ENCODE measurements at places on chromosomes 6 and 20.

DNA sequence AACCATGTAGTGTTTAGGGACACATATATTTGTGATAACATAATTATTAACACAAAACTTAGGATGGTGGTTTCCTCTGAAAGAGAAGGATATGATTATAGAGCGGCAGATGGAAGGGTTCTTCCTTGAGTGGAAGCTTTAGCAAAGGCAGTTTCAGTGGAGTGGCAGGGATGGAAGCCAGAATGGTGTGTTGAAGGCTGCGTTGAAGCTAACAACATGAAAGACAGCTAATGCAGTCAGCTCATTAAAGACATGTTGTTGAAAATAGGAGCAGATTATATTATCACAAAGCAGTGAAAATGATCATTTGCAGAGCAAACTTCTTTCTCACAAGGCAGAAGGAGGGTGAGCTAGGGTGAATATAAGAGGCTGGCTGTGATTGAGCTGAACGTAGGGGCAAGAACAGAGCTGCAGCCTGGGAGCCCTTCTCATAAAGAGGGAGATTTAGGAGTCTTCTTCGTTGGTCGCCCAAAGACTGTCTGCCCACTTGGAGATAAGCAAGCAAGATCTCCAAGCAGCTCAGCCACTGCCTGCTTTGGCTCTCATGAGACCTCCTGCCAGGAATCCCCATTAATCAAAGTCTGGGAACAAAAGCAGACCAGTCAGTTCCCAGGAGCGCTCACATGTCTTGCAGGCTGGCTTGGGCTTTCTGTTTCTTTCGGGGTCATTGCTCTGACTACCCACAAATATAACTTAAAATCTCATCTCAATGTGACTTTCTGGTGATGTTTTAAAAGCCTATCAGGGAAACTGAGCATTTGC, 2.6 kb upstream of the ANKRD6 start:
- DNase-seq: no peak

GRCh38 chr6:28458568-28458967, 15.3 kb upstream of the ZSCAN23 start:
- DNase-seq: no peak

GRCh38 chr6:24154121-24154520, 28.1 kb downstream of the NRSN1 start:
- peak; percentile 37 for DNase-seq

- no peak for DNase-seq
These were observed 14.3 kb downstream of the RIMS1 start for GRCh38 chr6:71900642-71901041.

GRCh38 chr6:13866301-13866700, 51.9 kb upstream of the MCUR1 start:
- no peak for DNase-seq

DNA sequence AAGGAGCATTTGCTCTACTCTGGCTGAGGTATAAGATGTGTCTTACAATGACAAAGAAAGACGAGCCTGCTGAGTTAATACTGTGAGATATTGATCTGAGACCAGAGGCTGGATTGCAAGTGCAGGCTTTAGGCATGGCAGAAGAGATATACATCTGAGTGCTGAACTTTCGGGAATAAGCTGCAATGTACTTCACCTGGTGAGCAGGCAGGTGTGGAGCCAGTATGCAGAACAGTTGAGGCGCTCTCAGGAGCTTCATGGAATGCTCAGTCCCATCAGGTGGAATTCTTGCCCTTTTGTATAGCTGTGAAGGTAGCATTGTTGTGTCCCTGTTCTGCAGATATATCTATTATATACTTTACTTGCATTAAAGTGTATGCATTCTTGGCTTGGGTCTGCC, 179.3 kb upstream of the RIMS1 start:
- no peak for DNase-seq

- no peak for DNase-seq
These were observed 74.4 kb upstream of the FBXL4 start for GRCh38 chr6:99022039-99022609.

- no peak for DNase-seq
These were observed 39.8 kb upstream of the CENPW start for GRCh38 chr6:126300126-126300525.

- DNase-seq: no peak
These were observed 76.9 kb downstream of the FIG4 start for GRCh38 chr6:109767961-109768360.

DNA sequence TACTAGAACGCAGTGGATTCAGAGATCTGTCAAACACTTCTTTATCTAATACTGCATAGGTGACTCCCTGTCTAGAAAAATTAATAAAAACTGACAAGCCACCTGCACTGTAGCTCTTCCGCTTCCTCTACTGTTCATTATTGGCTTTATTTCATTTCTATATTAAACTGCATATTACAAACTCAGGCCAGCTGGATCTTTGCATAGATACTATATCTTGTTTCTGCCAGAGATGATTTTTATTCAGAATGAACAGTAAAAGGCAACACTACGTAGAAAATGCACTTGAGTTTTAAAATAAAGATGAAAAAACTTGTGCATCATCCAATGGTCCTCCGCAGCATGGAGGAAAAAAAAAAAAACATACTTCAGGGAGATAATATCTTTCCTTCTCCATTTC, 508.3 kb downstream of the PRKN start:
- no peak for DNase-seq

- DNase-seq: no peak
These were observed 14.7 kb downstream of the FOXF2 start for GRCh38 chr6:1403851-1404712.

GRCh38 chr6:46901882-46902314, 19.8 kb downstream of the ADGRF5 start:
- no peak for DNase-seq

DNA sequence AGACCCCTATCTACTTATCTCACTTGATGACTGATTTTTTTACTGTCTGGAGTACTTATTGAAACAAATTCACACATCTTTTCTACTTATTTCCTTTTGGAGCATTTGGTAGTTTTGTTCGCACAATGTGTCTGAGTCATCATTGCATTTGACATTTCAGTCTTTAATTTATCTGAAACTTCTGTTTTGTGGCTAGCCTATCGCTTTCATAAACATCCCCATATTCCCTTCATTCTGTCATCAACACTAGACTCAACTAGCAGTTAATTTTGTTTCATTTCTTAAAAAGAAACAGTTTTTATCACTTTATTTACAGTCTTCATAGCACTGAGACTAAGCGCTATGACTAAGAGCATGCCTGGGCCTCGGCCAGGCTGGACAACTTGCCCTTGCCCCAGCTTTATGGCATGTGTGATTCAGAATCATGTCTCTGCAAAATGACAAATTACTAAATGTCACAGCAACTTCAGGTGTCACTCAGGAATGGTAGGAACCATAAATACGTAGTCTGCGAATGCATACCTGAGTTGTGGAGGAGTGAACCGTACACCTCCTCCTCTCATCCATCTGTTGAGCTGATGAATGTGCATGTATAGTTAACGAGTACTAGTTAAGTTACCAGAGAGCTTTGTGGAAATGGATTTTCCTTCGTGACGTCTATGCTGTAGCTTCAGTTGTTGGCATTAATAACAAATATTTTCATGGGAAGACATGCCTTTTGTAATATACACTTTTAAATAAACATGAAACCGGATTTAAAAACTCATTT, 16.2 kb downstream of the L3MBTL3 start:
- peak; percentile 39 for DNase-seq

- DNase-seq: no peak
These were observed 441.4 kb downstream of the COL12A1 start for GRCh38 chr6:74764486-74764885.

GRCh38 chr20:53020376-53020775, 48.2 kb downstream of the TSHZ2 start:
- no peak for DNase-seq

DNA sequence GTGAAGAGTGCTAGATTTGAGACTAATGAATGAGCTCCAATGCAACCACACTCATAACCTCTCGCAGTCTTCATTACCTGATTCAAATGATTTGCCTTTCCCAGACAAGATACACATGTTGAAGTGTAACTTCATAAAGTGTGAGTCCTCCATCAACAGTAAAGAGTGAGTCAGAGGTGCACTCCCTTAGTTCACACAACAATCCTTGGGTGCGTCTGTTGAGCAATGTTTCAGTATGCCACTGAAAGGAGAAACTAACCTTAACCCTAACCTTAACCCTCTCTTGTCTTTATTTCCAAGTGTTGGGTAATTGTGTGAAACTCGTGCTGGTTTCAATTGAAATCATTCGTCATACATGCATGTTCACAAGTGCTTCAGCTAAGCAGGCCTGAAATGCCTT, 21.0 kb upstream of the RIN2 start:
- DNase-seq: peak; percentile 83

DNA sequence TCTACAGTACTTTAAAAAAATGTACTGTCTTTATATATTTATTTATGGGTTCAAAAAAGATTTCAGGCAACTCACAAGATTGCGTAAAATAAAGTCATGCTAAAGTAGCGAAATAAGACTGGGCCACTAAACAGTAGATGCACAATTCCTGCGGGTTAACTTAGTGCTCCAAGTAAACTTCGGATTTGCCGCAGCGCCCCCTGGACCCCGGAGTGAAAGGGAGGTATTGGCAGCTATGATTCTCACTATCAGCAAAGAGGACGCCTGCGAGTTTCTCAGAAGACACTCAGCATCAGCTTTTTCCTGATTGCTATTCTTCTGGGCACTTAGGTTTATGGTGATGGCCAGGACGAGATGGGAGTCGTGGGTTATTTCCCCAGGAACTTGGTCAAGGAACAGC, 1.4 kb downstream of the OTOR start:
- DNase-seq: no peak

DNA sequence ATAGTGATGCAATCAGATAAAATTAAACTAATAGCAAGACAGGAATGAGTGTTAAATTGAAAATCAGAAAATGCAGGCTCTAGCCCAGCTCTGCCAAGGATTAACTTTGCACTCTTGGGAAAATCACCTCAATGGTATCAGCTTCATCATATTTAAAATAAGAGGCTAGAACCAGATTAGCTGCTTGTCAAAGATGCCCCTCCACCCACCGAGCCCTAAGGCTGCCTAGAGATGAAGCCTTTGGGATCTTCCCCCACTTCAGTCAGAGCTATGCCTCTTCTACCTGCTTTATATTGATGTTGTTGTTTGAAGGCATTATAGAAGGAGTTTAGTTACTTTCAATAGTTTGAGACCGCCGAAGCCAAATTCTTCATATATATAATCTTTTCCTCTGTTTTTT, 47.4 kb downstream of the HDDC2 start:
- no peak for DNase-seq

GRCh38 chr6:79756496-79756895, 125.4 kb downstream of the SH3BGRL2 start:
- no peak for DNase-seq

DNA sequence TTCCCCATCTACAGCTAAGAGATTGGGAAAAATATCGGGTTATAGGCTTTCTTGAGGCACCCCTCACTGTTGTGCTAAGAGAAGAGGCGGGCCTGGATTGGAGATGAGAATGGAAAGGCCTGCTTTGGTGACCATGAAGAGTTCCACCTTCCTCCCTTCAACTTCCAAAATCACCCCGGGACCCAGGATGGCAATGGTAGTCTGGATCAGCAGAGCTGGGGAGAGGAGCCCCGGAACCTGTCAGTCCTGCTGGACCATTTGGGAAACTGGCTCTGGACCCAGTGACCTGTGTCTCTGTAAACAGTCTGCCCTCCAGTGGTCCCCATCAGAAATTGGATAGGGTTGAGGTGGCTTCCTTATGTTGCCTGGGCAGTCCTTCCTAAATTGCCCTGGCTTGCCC, 1085.6 kb downstream of the KHDRBS2 start:
- DNase-seq: no peak

GRCh38 chr6:17505767-17506280, 94.3 kb upstream of the FAM8A1 start:
- no peak for DNase-seq

GRCh38 chr6:119172824-119173223, 94.4 kb upstream of the FAM184A start:
- no peak for DNase-seq

DNA sequence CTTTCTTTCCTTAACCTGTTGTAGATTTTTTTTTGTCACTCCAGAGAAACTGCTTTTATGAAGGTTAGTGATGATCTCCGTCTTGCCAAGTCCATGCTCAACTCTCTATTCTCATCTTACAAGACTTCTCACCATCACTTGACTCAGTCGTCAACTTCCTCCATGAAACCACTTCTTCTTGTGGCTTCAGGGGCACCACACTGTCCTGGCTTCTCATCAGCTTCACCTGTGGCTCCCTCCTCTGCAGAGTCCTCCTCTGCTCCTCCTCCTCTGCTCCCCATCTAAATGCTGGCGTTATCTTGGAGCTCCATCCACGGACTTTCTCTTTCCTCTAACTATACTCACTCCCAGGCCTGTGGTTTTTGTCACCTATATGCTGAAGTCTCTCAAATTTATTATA, 187.5 kb downstream of the BACH2 start:
- DNase-seq: peak; percentile 50

DNA sequence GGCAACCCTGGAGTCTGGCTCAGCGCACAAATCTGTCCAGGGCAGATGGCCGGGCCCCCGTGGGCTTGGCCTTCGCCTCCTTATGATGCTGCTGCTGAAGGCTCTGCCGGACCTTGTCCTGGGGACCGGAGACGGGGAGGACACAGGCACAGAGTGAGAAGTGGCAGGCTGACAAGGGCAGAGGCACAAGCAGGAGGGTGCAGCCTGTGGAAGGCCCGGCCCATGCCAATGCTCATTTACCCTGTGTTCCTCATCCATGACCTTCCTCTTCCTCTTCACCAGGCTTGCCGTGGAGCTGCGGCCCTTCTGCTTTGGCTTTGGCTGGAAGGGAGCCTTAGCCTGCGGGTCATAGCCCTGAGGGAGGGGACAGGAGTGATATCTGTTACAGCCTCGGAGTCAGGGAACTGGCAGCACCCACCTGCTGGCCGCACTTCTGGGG, 2.4 kb downstream of the B3GALT4 start:
- no peak for DNase-seq

DNA sequence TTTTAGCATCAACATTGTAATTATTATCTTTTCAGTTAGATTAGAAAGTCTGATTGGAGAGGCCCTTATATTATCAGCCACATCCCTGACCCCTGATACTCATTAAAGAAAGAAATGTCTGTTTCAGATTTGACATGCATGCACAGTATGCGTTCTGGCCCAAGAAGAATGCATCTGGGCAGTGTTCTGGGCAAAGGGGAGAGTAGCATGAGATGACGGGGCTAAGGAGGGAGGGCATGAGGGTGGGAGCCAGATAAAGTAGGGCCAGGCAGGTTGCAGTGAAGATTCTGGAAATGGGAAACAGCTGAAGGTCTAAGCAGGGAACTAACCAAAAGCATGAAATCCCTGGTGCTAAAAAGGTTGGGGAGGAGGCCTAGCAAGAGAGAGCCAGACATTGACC, 7.3 kb downstream of the SAYSD1 start:
- DNase-seq: no peak

GRCh38 chr20:45450097-45450818, 19.3 kb upstream of the WFDC2 start:
- peak; percentile 56 for DNase-seq

DNA sequence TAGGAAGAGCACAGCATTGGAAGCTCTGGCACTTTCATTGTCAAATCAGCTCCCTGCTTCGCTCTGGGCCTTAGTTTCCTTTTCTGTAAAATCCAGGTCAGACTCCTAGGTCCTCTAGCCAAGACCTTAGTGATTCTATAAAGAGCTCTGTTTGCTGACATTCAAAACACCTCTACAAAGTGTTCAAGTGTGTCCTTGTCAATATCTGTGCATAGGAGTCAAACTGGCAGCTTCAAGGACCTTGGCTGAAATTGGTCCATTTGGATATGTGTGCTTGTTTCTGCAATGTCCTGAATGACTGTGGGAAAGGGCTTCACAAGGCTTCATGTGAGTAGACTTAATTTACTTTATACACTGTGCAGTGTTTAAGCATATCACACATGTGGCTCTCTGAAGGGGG, 73.9 kb upstream of the ENPP5 start:
- no peak for DNase-seq

GRCh38 chr6:139982652-139983295, 608.3 kb upstream of the CITED2 start:
- no peak for DNase-seq

All from activated CD4-positive, alpha-beta T cell treated with anti-CD3 and anti-CD28 coated beads, Interleukin-2, Interleukin-6, amounts not matched to agents 100 ng/mL and 50 ng/mL, durations not matched to agents 16 hours and 8 hours (primary cell).